NCI-H2227 treated with DMSO at 0.1 percent for 48 hours (cell line): ENCODE measurements at places on chromosomes 1 and 21.

- DNase-seq: peak; percentile 80
These were observed 77.9 kb downstream of the PSMG1 start for GRCh38 chr21:39105341-39105765.

DNA sequence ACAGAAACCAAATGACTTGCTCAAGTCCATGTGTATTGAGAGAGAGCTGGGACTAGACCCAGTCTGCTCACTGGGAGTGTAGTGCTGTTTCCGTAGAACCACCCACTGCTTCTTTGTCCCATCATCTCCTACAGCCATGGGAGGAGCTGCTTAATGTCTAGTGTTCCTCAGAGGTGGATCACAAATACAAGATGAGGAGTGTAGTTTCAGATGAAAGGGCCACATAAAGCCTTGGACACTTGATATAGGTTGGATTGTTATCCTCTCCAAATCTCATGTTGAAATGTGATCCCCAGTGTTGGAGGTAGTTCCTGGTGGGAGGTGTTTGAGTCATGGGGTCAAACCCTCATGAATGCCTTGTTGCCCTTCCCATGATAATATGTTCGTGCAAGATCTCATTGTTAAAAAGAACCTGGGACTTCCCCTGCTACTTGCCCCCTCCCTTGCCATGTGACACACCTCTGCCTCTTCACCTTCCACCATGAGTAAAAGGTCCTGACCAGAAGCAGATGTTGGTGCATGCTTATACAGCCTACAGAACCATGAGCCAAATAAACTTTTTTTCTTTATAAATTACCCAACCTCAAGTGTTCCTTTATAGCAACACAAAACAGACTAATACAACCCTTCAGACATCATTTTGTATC, 127.5 kb upstream of the DNAH14 start:
- DNase-seq: no peak

DNA sequence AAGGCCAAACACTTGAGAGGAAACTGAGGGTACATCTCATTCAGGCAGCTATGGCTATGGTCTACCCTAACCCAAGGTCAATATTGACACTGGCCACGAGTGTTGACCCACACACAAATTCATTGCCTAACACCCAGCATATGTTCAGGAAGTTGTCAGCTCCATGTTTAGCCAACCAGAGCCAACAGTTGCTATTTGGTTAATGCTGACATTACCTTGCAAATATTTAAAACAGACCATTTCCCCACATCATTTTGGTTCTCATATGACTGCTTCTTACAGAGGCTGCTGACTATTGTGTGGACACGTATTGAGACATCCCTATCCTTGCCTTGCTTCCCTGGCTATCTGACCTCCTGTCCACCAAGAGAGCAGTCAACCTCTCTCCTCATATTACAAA, 97.3 kb downstream of the LMX1A start:
- DNase-seq: no peak

DNA sequence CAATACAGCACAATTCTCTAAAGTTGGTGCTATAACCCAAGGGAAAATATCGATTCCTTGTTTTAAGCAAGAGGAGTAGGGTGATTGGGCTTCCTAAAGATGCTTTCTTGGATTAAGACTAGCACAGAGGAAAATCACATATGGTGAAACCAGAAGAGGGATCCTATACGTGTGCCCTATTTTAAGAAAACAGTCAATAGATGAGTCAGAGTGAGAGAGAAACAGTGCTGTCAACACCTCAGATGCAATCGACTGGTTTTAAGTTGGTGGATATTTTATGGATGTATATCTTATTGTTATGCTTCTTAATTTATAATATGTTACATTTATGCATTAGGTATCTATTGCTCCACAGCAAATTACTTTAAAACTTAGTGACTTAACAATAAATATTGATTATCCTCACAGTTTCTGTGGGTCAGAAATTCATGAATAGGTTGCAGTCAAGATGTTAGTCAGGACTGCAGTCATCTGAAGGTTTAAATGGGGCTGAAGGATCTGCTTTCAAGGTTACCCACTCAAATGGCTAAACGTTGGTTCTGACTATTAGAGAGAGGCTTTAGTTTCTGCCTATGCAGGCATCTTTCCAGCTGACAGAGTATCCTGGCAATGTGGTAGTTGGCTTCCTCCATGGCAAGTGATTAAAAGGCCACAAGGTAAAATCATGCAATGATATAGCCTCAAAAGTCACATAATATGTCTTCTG, 61.6 kb upstream of the DEPDC1 start:
- DNase-seq: no peak

GRCh38 chr21:44013380-44014088, 1.4 kb downstream of the TRAPPC10 start:
- DNase-seq: no peak

GRCh38 chr1:218803351-218803997, 370.2 kb upstream of the LYPLAL1 start:
- no peak for DNase-seq

GRCh38 chr1:230103306-230104173, 36.5 kb downstream of the GALNT2 start:
- peak; percentile 90 for DNase-seq
